ENCODE measurements at places on chromosomes 12 and 14.

DNA sequence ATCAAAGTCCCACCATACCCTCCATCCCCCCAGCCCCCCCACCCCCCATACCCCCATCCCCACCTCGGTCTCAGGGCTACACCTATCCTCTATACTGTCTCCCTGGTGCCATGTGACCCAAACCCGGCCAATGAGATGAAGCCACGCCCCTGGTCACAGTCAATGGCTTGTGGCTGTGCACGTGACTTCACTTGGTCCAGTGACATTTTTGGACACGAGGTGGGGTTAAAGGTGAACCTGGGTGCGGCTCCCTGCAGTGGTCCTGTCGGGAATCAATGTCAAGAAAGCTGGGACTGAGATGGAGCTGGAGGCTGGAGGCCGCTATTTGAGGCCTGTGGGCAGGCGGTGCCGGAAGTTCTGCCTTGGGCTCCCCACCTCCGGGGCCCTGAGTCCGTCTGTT lies 100.7 kb upstream of the MAP1LC3B2 start:
- no peak for DNase-seq

- peak; percentile 74 for DNase-seq
These were observed 172.2 kb upstream of the GZMB start for GRCh38 chr14:24806061-24806678.

GRCh38 chr12:118332511-118332910 lies 40.2 kb downstream of the TAOK3 start:
- DNase-seq, result no peak

GRCh38 chr14:88044776-88045446 lies 40.0 kb downstream of the GPR65 start:
- no peak for DNase-seq

- DNase-seq, result no peak
These were observed 635.5 kb downstream of the KCNH5 start for GRCh38 chr14:62409626-62410300.

DNA sequence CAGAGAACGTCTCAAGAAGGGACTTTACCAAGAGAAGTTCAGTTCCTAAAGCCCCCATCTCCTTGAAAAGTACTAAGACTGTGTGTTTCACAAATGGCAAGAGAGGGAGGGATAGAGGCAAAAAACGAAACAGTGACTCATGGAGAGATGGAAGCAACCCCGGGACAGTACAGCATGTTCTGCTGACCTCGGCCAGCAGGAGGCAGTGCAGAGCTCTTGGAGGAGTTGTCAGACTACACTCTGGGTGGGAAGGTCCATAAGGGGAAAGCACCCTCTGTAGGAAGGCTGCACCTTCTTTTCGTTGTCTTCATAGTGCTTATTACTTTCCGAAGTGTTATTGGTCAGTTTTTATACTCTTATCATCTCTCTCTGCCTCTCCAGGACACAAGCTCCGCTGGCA lies 525.2 kb upstream of the CCDC196 start:
- peak; percentile 94 for DNase-seq

- no peak for DNase-seq
These were observed 50.3 kb downstream of the HECTD4 start for GRCh38 chr12:112331886-112332285.

- no peak for DNase-seq
These were observed 109.4 kb upstream of the SSTR1 start for GRCh38 chr14:38098074-38098836.

DNA sequence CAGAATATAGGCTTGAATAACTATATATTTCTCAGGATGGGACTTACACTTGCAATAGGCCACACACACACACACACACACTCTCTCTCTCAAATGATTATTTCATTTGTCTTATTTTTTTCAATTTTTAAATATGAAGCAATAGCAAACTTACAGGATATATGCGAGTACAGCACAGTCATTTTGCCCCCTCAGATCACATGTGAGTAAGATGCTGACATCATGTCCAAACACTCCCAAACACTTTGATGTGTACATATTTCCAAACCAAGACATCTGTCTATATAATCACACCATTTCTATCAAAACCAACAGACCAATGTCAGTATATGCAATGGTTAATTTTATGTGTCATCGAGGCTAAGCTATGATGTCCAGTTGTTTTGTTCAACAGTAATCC lies 1535.9 kb upstream of the FLRT2 start:
- no peak for DNase-seq

- peak; percentile 68 for DNase-seq
These were observed 342.7 kb downstream of the CACNA1C start for GRCh38 chr12:2395354-2395977.

GRCh38 chr12:8996682-8997405 lies 7.5 kb downstream of the KLRG1 start:
- DNase-seq, result no peak

GRCh38 chr14:40733206-40733605 lies 873.5 kb upstream of the LRFN5 start:
- DNase-seq, result no peak

GRCh38 chr12:15534874-15535273 lies 212.6 kb downstream of the PTPRO start:
- DNase-seq, result no peak

DNA sequence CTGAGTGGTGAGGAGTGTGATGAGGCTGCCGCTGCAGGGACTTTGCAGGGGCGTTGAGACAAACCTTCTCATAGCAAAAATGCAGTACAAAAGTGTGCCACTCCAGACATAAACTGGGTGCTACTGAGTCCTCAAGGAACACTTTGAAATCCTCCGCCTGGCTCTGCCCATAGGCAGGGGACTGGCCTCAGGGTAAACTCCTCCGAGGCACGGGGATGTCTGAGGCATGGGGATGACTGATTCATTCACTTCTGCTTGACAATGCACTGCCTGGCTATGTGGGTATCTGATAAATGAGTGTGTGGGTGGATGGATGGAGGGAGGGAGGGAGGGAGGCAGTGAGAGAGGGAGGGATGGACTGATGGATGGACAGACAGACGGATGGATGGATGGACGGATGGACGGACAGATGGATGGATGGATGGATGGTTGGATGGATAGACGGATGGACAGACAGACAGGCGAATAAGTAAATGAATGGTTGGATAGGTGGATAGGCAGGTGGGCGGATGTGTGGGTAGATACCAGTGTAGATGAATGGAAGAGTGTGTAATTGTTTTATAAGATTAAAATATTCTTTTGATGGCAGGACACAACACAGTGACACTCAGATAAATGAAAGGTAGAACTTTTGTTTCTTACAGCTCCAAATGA lies 2.1 kb upstream of the BDKRB2 start:
- no peak for DNase-seq

DNA sequence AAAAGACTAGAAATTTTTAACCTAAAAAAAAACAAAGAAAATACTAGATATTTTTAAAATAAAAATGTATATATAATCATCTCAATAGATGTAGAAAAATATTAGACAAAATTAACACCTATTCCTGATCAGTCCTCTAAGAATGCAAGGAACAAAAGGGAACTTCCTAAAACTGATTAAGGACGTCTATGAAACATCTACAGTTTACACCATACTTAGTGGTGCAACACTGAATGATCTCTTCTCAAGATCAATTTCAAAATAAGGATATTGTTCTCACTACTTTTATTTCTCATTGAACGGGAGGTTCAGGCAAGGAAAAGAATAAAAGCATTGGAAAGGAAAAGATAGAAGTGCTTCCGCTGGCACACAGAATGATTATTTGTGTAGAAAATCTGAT lies 16.0 kb downstream of the OLR1 start:
- no peak for DNase-seq

DNA sequence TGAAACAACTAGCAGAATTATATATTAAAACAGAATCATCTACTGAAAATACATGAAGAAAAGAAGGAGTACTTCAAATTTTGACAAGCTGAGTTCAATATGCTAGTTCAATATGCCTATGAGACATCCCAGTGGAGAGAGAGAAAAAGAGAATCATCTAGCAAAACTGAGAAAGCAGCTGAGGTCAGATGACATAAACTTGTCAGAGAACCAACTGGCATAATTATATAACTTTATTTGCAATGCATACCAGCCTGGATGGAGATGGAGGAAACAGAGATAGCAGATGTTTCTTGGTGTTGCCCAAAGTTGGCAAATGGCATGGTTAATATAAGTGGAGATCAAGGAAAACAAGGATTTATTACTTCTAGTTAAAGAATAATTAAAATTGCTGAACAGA lies 148.7 kb upstream of the PDZRN4 start:
- no peak for DNase-seq

- no peak for DNase-seq
These were observed 22.6 kb upstream of the MAPKAPK5 start for GRCh38 chr12:111819191-111820158.

GRCh38 chr14:52551696-52552062 lies 626 bp downstream of the TXNDC16 start:
- DNase-seq, result no peak

DNA sequence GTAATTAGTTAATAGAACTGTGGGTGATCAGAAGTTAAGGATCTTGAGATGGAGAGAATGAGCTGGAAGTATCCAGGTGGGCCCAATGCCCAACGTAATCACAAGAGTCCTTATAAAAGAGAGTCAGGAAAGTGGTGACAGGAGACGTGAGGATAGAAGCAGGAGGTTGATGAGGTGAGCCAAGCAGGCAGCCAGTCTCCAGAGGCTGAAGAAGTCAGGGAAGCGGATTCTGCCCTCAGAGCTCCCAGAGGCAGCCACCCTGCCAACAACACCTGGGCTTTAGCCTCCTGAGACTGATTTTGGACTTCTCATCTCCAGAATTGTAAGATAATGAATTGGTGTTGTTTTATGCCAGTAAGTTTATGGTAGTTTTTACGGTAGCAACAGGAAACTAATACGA lies 10.1 kb upstream of the SAV1 start:
- no peak for DNase-seq

DNA sequence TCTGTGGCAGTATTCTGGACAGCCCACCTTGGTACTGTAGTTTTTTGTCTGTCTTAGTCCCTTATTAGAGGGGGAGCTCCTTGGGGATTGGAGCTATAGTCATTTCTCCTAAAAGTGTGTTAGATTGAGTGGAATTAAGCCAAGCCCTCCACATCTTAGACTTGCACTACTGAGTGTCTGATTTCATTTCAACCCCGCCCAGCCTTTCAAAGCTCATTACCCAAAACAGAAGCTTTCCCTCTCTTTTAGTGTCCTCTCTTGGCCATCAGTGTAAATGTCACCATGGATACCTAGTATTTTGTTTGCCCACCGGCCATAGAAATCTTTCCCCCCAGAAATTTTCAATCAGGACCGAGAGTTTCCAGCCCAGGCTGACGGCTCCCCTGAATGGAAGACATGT lies 74.5 kb downstream of the LRRC74A start:
- no peak for DNase-seq

DNA sequence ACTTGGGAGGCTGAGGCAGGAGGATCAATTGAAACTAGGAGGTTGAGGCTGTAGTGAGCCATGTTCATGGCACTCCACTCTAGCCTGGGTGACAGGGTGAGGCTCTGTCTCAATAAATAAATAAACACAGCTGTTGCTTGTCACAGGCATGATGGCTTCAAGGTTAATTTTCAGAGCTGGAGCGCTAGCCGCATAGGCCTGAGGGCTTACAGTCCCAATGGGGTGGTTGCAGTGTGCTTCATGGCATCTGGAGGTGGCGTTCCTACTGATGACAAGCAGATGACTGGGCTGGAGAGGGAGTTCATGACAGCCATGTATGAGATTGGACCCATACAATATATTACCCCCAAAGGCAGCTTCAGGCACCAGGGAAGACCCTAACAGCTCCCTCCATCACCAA lies 1.6 kb upstream of the FMNL3 start:
- no peak for DNase-seq

DNA sequence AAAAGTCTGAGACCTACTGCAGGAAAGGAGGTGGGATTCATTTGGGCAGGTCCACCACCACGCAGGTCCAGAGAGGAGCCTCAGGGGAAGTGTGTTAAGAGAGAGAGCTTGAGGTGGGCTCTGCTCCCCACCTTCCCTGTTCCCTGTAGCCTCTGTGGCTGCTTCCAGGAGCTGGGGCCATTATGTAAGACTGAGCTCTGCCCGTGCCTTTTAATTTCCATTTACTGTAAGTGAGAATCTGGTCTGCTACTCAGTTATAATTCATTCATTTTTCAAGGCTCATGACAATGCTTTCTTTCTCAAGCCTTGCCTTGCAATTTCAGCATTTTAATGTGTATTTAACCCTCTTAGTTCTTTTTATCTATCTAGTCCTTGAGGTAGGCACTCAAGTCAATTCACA lies 8.3 kb downstream of the SLC4A8 start:
- DNase-seq, result no peak

DNA sequence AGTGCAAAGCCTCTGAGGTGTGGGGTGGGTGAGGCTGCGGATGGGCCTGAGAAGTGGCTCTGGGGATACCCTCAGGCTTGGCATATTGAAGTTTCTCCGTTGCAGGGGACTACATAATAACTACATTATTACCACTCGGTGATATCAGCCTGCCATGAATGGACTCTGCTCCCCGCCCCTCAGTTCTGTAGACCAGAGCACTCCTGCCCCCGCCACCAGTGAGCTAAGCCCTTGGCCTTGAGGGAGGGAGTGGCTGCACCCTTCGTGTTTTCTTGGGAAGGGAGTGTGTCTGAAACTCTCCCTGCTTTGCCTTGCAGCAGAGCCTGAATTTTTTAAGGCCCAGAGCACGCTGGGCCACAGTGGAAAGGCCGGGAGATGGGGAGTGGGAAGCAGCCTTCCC lies 1.7 kb downstream of the ORAI1 start:
- peak; percentile 68 for DNase-seq

- no peak for DNase-seq
These were observed 15.1 kb upstream of the GRIP1 start for GRCh38 chr12:66693901-66694513.

DNA sequence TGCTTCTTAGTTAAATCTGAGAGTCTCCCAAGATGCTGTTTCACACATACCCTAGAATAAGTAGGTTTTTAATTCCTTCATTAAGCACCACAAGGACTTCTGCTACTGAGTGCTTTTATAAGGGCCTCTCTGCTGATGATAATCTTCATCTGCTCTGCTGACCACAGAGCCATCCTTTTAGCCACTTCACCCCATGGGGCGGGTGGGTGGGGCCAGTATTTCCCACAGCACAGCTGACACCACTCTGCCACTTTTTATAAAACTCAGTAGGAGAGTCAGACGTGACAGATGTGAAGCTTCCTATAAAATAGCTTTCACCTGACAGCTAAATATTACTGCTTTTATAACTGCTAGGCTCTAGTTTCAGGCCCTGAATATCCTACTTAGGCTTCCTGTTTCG lies 20.3 kb downstream of the FCF1 start:
- DNase-seq, result no peak

All from activated CD8-positive, alpha-beta memory T cell treated with anti-CD3 and anti-CD28 coated beads, Interleukin-2, amount 50 U/mL, for 48 hours (primary cell).